ENCODE measurements at places on chromosomes 1 and 21.

DNA sequence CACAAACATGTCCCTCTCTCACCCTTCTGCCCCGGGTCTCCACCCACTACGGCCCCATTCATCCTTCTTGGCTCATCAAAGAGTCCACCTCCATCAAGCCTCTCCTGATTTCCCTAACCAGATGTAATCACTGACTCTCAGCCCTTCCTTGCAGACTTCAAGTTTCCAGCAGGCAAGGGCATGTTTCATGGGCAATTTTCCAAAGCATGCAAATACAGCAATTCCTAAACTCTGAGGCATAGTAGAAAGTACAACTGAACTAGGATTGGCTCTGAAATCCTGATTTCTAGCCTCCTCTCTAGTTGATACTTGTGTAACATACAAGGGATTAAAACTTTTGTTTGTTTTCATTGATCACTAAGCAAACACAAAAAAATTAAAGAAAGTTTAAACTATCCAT, 109.1 kb upstream of the GADD45A start:
- no peak for DNase-seq

DNA sequence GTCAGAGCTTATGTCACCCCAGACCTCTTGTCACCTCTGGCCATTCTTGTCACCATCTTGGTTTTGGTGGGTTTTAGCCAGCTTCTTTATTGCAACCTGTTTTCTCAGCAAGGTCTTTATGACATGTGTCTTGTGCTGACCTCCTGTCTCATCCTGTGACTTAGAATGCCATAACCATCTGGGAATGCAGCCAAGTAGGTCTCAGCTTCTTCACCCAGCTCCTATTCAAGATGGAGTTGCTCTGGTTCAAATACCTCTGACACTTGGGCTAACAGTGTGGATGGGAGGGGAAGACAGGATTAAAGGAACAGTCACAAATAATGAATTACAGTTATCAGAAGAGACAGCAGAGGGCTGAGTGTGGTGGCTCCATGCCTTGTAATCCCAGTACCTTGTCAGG, 30.5 kb upstream of the PIK3CD start:
- DNase-seq = no peak

- no peak for DNase-seq
These were observed 14.6 kb downstream of the ARHGEF10L start for GRCh38 chr1:17553975-17554700.

DNA sequence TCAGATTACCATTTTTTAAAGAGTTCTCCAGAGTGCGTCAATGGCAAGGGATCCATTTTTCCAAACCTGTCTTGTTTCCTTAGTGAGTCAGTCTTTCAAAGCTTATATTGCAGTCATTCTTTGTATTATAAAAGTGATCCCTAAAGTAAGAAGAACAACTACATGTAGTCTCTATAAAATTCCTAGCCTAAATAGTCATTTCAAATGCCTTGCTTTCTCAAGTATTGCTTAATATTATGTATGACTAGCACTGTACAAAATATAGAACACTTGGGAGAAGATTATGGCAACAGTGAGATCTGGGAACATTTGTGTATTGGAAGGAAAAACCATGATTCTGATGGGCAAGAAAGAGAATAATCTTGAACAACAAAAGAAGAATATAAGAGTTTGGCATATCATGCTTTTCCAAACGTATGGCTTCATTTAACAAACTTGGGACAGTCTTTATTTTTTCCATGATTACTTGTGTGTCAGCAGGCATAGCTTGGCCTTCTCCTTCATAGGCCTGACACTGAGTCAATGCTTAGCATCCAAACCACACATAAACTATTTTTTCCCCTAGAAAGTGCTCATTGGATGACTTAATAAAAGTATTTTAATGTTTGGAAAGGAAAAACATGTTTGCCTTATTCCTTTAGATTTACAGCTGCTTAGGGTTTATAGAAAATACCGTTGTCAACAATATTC, 547.4 kb downstream of the LTN1 start:
- no peak for DNase-seq

GRCh38 chr1:54253480-54253879, 53.5 kb downstream of the MRPL37 start:
- DNase-seq = no peak

DNA sequence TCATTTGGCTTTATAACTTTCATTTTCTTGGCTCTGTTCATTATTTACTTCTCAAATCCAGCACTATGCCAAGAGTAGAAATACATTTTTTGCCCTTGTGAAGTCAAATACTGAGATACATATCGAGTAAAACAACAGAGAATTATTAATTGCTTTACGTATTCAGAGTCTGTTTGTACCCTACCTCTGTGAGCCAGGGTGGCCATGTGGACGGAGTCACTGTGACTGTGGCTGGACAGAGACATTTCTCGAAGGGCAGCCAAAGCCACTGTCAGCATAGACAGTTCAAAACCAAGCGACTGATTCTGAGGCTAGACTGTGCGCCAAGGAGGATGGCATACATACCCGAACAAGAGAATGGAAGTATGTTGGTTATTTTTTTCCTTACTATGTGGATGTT, 391.0 kb upstream of the PROX1 start:
- DNase-seq = no peak
